ENCODE measurements at places on chromosomes 16 and 17.

- no peak for DNase-seq
Observed at GRCh38 chr17:75664099-75664549, 2.8 kb downstream of the RECQL5 start.

- no peak for DNase-seq
Observed at GRCh38 chr16:54289945-54290832, 3.6 kb upstream of the IRX3 start.

DNA sequence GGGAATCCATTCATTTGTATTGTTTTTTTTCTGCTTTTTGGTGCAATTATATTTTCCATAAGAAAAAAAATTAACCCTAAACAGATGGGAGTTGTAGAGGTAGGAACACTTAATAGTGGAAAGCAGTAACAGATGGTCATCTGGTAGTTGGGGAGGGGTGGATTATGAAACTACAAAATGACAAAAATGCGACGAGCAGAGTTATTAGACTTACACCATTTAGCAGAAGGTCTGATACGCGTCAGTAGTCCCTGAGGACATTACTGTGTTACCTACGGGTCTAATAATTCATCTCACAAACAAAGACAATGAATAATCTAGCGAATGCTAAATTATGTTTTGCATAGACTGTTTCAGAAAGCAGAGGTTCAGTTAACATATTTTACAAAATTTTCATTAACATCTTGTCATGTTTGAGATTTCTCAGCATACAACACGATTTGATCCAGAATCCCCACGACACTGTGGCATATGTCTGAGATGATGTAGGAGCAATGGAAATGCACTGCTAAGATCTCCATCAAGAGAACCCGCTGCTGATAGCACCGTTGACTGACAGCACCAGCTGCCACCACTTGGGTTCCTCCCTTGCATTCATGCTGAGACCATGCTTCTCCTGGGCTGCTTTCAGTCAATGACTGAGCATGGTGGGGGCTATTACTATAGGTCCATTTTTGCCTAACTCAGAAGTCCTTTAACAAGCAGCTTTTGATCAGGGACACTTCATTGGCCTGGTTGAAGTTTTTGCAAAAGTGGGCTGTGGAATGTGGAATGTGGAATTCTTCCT, 182.2 kb upstream of the CPHXL start:
- DNase-seq, result no peak

GRCh38 chr16:35523991-35524390, 2064.6 kb downstream of the TP53TG3F start:
- DNase-seq, result no peak

GRCh38 chr17:76272541-76273444, 7.6 kb downstream of the UBALD2 start:
- DNase-seq, result no peak

DNA sequence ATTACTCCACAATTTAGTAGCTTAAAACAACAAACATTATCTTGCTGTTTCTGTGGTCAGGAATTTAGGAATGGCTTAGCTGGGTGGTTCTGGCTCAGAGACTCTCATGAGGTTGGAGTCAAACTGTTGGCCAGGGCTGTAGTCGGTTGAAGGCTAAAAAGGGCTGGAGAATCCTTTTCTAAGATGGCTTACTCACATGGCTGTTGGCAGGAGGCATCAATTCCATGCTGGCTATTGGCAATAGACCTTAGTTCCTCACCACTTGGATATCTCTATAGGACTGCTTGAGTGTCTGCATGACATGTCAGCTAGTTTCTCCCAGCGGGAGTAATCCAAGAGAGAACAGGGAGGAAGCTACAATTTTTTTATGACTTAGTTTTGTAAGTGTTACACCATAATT, 6.6 kb upstream of the EFCAB13 start:
- DNase-seq, result no peak

DNA sequence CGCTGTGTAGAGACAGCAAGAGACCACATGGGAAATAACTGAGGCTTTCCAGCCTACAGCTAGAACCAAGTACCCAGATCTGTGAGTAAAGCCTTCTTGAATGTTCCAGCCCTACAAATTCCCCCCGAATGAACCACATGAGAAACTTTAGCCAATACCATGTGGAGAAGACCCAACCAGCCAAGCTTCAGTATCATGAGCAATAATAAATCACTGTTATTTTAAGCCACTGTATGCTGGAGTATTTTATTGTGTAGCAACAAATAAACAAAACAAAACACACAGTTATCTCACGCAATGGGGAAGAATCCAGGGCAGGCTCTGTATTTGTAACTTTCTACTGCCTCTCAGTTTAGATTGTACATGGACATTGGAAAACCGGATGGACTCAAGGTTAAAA, 426.2 kb downstream of the CDH11 start:
- no peak for DNase-seq

DNA sequence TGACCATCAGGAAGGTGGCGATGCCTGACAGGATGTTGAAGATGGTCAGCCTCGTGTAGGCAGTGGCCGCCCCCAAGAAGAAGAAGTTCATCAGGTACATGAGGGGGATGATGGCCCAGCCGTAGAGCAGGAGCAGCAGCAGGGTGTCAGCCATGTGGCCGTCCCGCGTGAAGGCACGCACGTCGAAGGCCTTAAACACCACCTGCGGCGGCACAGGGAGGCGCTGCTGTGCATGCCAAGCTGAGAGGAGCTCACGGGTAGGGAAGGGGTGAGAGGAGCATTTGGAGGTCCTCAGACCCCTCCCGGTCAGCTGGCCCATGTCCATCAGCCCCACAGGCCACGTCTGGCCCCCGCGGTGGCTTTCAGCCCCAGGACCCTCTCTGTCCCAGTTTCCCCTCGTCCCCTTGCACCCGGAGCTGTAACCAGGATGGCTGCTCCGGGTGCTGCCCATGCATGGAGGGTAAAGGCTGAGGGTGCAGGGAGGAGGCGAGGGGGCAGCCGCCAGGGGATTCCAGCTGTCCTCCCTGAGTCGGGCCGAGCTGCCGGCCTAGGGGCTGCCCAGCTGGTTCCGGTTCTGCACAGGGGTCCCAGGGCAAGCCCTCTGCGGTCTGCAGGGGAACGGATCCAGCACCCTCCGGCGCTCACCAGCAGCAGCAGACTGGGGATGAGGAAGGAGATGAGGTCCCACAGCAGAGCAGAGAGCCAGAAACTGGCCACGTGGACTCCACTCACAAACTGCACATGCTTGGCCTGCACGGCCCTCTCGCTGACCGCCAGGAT, 17.1 kb upstream of the RNPS1 start:
- DNase-seq, result no peak

GRCh38 chr17:72837335-72837734, 255.2 kb downstream of the SLC39A11 start:
- no peak for DNase-seq

GRCh38 chr16:24524855-24525677, 14.3 kb upstream of the RBBP6 start:
- no peak for DNase-seq

GRCh38 chr16:49600536-49600935, 226.9 kb downstream of the C16orf78 start:
- no peak for DNase-seq

GRCh38 chr16:1435921-1436697, 5.2 kb downstream of the PERCC1 start:
- DNase-seq, result no peak

DNA sequence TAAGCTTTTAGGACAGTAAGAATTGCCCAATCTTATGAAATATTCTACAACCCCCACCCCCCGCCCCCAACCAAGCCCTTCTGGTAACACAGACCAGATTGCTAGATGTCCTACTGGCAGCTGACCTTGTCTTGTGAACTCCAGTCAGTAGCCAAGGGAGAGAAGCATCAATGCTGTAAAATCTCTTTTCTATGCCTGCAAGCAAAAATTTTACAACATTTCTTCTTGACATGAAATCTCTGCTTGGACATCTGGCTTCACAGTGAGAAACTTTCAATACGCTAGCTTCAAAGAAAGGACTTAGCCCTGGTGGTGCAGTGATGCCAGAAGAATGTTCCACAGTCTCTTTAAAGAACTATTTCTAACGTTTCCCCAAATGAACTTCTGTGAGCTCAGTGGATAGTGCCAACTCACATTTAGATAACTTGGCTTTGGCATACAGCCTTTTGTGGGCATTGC, 169.3 kb upstream of the AXIN2 start:
- DNase-seq, result peak; percentile 22

DNA sequence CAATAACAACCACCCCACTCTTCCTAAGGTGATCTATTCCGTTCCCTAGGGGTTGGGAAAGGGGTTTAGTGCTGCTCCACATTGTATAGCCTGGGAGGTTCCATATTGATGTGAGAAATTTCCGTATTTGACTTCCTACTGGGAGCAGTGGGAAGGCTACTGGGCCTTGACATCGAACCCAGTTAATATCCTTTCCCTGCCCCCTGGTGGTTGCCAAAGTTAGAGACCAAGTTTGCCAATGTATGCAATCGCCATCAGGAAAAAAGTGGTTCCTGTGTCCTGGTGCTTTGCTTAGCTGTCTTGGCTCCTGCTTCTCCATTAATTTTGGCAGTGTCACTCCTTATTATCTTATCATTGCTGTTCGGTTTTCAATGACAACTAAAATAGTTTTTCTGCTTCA, 914.9 kb downstream of the KCNJ2 start:
- DNase-seq, result peak; percentile 2

GRCh38 chr17:41740506-41740905, 6.1 kb upstream of the HAP1 start:
- DNase-seq, result no peak

DNA sequence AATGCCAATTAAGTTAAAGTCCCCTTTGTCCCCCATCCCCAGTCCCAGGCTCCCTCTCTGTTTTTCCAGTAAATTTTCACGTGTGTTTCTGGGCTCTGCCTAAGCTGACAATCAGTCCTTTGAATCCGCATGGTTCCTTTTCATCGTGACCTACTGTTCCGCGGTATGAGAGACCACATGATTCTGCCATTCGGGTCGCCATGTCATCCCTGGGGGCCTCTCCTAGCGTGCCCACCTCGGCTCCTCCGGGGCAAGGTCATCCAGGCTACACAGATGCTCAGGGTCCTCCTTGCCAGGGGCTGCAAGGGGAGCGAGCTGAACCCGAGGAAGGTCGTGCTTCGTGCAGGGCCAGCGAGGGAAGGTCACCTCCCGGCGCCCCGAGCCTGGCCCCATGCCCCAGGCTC, 157.6 kb downstream of the RAB11FIP4 start:
- DNase-seq, result no peak

- DNase-seq, result no peak
Observed at GRCh38 chr16:1940273-1941161, 2.5 kb downstream of the MSRB1 start.

- peak; percentile 92 for DNase-seq
Observed at GRCh38 chr16:55495616-55496289, 13.1 kb upstream of the LPCAT2 start.

DNA sequence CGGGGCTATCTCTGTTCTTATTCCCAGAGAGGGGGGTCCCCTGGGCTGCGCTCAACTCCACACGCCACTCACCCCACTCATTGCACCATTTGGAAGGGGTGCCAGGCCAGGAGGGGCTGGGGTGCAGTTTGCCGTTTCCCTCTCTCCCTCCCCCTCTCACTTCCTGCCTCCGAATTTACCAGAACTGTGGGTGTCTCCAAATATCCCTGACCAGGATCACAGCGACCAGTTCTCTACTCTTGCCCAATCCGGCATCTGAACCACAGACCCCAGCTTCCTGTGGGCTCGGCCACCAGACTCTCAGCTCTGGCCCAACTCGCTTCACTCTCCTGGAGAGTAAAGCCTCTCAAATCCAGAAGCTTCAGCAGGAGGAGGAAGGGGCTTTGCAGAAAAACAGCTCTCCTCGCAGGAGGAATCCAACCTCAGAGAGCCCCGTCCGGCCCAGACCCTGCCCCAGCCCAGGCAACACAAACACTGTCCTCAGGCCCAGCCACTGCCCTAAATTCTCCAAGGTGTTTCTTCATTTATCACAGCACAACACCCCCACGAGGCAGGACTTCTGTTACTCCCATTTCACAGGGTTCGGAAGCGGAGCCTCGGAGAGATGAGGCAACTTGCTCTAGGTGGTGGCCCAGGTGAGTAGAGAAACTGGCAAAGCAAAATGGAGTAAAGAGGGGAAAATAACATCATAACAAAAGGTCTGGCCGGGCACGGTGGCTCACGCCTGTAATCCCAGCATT, 423 bp upstream of the ASGR2 start:
- no peak for DNase-seq

DNA sequence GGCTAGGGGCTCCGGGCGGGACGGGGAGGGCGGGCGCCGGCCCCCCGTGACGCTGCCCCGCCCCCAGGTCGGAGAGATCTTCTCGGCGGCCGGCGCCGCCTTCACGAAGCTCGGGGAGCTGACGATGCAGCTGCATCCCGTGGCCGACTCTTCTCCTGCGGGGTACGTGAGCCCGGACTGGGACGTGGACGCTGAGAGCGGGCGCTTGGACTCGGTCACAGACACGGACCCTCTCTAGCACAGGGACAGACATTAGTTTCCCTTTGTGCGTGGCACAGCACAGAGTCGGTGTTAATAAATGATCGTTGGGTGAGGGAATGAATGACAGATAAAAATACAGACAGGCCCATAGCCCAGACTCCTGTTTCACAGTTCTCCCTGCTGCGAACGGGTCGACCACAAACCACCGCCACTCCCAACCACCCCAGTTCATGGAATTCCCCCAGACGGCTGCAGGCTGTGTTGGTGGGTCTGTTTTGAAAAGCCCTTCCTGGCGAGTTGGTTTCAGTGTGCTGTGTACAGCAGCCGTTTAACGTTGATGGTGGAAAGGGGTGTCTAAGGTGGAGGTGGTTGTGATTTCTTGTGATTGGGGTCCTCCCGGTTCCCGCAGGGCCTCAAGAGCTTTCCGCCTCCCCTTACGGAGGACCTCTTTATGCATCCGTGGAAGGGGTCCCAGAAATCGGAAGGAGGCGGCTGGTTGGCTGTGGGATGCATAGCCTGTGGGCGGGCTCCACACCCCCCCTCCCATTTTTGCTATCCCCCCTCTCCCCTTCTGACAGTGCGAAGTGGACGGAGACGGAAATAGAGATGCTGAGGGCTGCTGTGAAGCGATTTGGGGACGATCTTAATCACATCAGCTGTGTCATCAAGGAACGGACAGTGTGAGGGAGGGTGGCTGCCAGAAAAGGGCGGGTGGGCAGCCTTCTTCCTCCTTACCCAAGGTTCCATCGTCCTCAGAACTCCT, 2.9 kb downstream of the RNASEK start:
- peak; percentile 65 for DNase-seq

DNA sequence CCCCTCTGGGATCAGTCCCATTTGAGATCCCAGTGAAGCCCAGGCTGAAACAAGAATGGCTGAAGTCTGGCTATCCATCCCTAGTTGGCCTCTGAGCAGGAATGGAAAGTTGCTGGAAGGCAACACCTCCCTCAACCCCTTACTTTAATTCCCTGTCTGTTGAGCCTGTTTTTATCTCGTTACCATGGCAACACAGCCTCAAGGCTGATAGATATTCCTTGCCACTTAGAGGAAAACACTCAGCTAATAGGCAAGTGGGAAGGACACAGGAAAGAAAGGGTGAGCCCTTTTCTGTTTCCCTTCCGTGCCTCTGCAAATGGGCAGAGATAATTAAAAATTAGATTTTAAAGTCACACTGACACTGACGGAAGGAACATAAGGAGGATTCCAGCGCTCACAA, 75.5 kb upstream of the CLEC3A start:
- DNase-seq, result no peak
